Left renal pelvis (tissue), 4 donors: ENCODE measurements at places on chromosomes 5 and 9. TPM values are rescaled to one million over a fixed set of nuclear protein-coding genes. Genes with fewer than 3 reads are reported as not detected.

The SLC36A3 gene
- polyA plus RNA-seq = not detected

The CCL28 gene
- polyA plus RNA-seq = 5.0 TPM

The RASGRF2 gene
- polyA plus RNA-seq = 3.1 TPM

GRCh38 chr9:125484350-125485282 lies 222.4 kb downstream of the MAPKAP1 start:
- DNase-seq = no peak

GRCh38 chr9:79403495-79403894 lies 168.3 kb upstream of the TLE4 start:
- DNase-seq = no peak

- no peak for DNase-seq
Measured at GRCh38 chr9:37990404-37991015, 78.5 kb downstream of the SHB start.

DNA sequence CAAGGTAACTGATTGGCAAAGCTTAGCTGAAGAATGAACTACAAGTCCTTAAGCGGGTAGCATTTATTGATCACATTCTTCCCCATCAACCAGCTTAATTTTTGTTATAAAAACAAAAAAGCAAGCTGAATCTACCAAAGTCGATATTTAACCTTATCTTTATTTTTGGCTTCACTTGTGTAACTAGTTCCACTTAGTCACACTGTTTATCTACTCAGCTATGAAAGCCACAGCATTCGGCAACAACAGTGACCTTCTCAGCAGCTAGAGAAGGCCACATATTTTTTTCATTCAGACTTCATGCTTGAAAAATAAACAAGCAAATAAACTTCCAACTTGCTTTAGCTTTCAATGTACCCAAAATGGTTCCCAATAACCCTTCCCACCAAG lies 69.4 kb downstream of the KLHL3 start:
- no peak for DNase-seq

DNA sequence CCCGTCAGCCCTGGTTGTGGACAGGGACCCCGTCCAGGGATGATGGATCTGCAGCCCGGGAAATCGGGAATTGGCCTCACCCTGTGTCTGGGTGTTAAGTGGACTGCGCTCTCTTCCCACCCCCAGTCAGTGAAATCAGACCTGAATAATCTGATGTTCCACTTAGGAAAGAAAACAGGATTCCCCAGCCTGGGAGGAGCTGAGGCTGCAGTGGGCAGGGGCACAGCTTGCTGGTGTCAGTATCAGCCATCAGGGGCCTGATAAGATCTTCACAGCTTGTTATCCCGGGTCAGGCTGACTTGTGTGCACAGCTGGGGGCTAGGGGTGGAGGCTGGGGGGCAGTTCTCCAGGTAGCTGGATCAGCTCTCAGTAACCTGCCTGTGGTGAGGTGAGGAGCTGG lies 29.1 kb downstream of the LMX1B start:
- no peak for DNase-seq

- no peak for DNase-seq
Measured at GRCh38 chr5:137145721-137146120, 353.4 kb downstream of the SPOCK1 start.
